ENCODE measurements at places on chromosomes 4 and X. TPM values are rescaled to one million over a fixed set of nuclear protein-coding genes. Genes with fewer than 3 reads are reported as not detected.

Gene RHOXF2
- not detected for total RNA-seq

Gene IDUA
- 22.2 TPM for total RNA-seq

Gene TAF7L
- under 0.01 TPM for total RNA-seq

Gene EDA2R
- 3.1 TPM for total RNA-seq

Gene PCDH19
- total RNA-seq, result not detected

Gene TASL
- total RNA-seq, result not detected
